ENCODE measurements at places on chromosomes 16 and 17.

DNA sequence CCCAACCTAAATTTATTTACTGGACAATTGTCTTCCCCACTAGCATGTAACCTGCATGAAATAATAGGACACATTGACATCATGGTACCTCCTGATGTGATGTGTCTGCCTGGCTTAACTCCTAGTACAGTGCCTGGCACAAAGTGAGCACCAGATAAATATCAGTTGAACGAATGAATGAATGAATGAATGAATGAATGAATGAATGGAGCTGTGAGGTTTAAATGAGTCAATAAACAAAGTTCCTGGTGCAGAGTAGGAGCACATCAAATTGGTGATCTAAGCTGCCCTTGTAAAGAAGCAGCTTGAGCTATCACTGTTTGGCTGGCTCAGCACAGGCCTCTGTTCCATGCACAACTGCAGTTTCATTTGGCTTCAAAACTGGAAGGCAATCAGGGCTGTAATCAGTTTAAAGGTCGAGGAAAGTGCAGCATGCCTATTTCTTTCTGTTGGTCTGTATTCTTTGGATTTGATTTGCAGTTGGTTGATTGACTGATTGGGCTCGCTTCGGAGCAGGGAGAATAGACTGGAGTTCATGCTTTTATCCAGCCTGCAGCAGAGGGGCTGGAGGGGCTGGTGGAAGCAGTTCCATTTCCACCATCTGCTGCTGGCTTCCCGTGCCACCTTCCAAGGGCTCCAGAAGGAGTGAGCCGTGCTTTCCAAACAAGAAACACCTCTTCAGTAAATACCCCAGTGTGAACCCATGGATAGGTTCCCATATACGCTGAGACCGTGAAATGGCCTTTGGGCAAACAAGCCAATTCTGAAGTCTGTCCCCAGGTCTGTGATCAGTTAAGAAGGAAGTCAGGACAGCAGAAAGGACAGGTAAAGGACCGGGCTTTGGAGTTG lies 54.6 kb downstream of the GPRC5B start:
- no peak for DNase-seq

DNA sequence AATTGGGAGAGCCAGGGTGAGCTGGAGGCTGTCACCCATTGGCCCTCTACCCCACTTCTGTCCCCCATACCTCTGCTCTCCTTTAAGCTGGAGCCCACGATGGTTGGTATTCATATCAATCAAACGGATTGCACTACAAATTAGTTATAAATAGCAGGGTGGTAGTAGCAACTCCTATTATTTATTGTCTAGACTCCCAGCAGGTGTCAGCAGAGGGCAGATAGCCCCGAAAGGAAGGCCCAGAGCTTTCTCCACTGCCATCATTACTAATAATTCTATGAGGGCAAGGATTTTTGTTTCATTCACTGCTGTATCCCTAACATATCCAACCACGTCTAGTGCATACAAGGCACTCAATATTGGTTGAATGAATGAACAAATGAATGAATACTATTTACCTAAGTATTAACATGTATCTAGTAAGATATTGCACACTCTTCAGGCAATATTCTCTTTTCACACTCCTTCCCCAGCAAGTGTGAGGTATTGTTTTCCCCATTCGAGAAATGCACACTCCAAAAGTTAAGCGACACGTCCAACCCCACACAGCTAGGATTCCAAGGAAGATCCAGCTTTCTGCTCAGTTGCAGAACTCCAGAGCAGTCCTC lies 6.3 kb downstream of the C17orf50 start:
- no peak for DNase-seq

GRCh38 chr17:73722165-73722564 lies 77.9 kb upstream of the SDK2 start:
- no peak for DNase-seq

DNA sequence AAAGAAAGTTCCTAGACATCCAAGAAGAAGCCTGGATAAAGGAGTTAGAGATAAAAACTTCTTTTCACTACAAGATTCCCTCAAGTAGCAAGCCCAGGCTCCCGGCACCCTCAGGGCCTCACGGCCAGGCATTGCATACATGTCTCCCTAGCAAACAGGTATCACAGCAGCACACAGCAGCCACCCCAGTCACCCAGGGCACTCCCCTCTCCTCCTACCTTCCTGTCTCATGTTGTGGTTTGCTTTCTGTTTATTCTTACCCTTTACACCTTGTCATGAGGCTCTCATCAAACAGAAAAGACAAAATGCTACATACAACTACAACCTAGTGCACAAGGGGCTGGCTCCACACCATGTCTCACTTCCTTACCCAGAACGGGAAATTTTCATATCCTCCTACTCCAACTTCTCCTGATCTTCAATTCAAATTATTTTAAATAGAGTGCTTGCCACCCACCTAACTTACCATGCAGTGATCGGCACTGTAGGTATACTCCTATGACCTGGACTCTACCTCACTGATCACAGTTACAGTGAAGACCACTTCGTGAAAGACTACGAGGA lies 42.7 kb downstream of the XPO6 start:
- DNase-seq = no peak

DNA sequence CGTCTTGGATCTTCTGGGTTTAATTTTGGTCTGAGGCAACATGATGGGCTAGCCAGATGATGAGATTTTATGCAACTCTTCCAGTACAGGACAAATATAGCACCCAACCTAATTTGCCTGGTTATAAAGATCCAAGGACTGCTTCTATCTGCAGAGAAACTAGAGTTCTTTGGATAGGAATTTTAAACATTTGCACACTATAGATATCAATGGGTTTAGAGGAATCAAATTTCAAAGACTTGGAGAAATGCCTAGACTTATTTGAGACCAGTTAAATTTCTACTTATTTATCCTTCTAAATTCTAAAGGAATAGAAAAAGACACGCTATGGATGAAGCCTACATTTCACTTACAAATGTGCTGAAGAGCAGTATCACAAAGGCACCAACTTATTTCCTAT lies 12.6 kb downstream of the PMFBP1 start:
- no peak for DNase-seq

GRCh38 chr16:71439523-71439922 lies 2.3 kb downstream of the TLE7 start:
- no peak for DNase-seq

GRCh38 chr17:65936013-65936412 lies 255.9 kb downstream of the CEP112 start:
- no peak for DNase-seq

DNA sequence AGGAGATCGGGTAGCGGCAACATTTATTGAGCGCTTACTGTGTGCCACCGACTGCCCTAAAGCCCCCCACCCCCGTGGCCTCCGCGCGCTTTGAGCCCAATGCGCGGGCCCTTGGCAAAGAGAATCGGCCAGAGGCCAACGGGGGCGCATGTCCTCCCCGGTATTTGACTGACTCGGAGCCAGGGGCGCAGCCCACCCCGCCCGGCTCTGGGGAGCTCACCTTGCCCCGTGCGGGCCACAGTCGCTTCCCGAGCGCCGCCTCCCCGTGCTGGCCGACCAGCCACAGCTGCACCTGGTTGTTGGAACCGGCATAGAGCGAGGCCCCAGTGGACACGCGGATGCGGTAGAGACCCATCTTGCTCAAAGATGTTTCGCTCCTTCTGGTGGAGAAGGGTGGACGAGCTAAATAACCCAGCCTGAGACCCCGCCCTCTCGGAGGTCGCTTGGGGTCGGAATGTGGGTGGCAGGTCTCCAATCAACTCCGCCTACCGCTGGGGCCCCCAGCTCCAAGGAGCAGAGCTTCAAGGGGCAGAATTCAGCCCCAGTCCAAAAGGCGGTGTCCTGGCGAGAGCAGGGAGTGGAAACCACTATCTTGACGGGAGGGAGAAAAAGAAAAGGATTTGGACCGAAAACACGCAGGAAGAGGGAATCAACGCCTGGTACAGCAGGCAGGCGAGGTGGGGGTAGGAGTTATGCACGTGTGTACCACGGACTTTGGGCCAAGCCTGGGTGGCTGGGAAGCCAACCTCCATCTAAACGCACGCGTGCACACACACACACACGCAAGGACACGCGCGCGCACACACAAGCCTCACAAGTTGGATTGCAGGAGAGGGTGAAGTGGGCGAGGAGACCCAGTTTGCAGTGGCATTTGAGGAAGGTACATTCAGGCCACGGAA lies at the start of gene ALOX15:
TSS of gene ALOX15 (minus strand) at position 382 of the 899 bp plus-strand sequence. CDS start at position 355, 27 bp downstream.
- DNase-seq = no peak

DNA sequence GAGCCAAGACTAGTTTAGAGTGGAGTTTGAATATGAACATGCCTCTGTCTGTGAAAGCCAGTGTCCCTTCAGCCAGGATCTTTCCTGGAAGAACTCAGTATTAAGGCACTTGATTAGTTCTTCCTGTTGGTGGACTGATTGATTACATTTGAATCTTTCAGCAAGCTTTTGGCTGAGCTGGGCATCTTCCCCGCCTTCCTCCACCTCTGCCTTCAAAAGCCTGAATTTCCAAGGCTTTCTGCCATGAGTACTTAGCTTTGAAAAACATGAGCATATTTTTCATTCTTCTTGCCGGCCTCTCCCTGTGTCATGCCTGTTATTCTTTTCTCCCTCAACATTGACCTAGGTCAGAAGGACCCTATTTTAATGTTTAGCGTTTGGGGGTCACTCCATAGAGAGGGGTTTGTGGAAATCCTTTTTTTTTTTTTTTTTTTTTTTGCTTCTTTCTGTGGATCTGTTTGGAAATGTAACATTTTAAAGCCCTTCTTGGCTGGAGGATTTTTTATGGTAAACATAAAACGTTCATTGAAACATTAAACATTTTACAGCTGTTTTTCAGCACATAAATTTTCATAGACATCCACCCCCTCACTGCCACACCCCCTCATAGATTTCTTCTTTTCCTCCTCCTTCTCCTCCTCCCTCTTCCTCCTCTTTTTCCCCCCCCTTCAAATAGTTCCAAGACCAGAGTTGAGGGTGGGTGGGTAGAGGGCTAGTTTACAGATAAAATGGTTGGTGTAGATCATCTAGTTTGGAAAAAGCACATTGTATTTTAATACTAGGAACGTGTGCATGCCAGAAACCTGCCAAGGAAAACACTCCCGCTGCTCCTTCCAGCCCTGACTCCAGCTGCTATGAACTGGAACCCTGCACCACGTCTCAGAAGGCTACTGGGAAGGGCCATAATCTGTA lies 645.9 kb downstream of the WWOX start:
- peak; percentile 59 for DNase-seq
